Hair follicle dermal papilla cell (primary cell): ENCODE measurements at places on chromosomes 13 and 19. TPM values are rescaled to one million over a fixed set of nuclear protein-coding genes. Genes with fewer than 3 reads are reported as not detected.

Gene PNMA8B
- total RNA-seq: 1.1 and 2.9 TPM in 2 replicates

Gene PRR22
- 0.49 and 1.1 TPM in 2 replicates for total RNA-seq

Gene PSG2
- 0.65 and 2.4 TPM in 2 replicates for total RNA-seq

Gene TEX101
- total RNA-seq: not detected in 2 replicates

Gene EHD2
- total RNA-seq: 230 and 251 TPM in 2 replicates

Gene ZNF100
- 1.6 and 4.1 TPM in 2 replicates for total RNA-seq

Gene OR7E24
- total RNA-seq: not detected in 2 replicates

Gene SPC24
- total RNA-seq: 4.2 and 9.0 TPM in 2 replicates
